ENCODE measurements at places on chromosomes 4 and X. TPM values are rescaled to one million over a fixed set of nuclear protein-coding genes. Genes with fewer than 3 reads are reported as not detected.
A peak's percentile ranks its signal among the peaks of the same experiment; 100 is the strongest.

The CSN1S1 gene
- total RNA-seq = not detected

The PRSS12 gene
- 59.9 TPM for total RNA-seq

The UTP14A gene
- 17.5 TPM for total RNA-seq

The SLIT2 gene
- total RNA-seq = 12.6 TPM

The UBA1 gene
- 75.2 TPM for total RNA-seq

The UGT2A1 gene
- total RNA-seq = not detected

The SMIM31 gene
- not detected for total RNA-seq

The CLTRN gene
- 0.26 TPM for total RNA-seq

The SPIN2B gene
- 8.0 TPM for total RNA-seq

The EMD gene
- 23.4 TPM for total RNA-seq

The ELF2 gene
- 42.6 TPM for total RNA-seq

The NLGN3 gene
- total RNA-seq = 0.83 TPM

The UXT gene
- 143 TPM for total RNA-seq

The FOXR2 gene
- total RNA-seq = not detected

The IL15 gene
- 14.9 TPM for total RNA-seq

GRCh38 chr4:76757418-76757939 lies 140.5 kb downstream of the SOWAHB start:
- H3K4me1 ChIP-seq = peaks cover 40% of the 10 kb centered on the region
- no peak for DNase-seq
- H3K27ac ChIP-seq = peak overlapping the region; percentile 51
- no peak overlapping the region for H3K4me3 ChIP-seq
- H3K27me3 ChIP-seq = no peaks in the 10 kb centered on the region
- H3K36me3 ChIP-seq = peaks cover 17% of the 10 kb centered on the region

- no peaks in the 10 kb centered on the region for H3K27me3 ChIP-seq
- H3K36me3 ChIP-seq = no peaks in the 10 kb centered on the region
- H3K27ac ChIP-seq = peak overlapping the region; percentile 22
- peaks cover 9% of the 10 kb centered on the region for H3K4me1 ChIP-seq
- H3K4me3 ChIP-seq = no peak overlapping the region
These were observed 13.8 kb downstream of the GALNT7 start for GRCh38 chr4:173182403-173182802.

- H3K27ac ChIP-seq = no peak overlapping the region
- no peaks in the 10 kb centered on the region for H3K27me3 ChIP-seq
- no peak overlapping the region for H3K4me3 ChIP-seq
- no peak for DNase-seq
- no peaks in the 10 kb centered on the region for H3K36me3 ChIP-seq
These were observed 79.4 kb downstream of the ABLIM2 start for GRCh38 chr4:8079031-8079885.

DNA sequence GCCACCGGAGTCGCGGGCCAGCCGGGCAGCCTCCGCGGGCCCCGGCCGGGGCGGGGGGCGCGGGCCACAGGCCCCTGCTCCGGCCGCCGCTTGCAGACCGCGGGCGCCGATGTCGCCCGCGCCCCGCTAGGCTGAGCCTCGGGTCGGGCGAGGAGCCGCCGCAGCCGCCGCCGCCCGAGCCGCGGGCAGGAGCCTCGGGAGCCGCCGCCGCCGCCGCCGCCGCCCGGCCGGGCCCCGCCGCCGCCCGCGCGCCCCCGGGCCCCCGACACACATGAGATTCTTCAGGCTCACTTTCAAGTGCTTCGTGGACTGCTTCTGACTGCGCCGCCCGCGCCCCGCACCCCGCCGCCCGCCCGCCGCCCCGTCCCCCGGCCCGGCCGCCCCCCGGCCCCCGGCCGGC lies 345 bp downstream of the SLC6A8 start:
- H3K27ac ChIP-seq = no peak overlapping the region
- no peak overlapping the region for H3K4me3 ChIP-seq
- H3K27me3 ChIP-seq = no peaks in the 10 kb centered on the region
- no peaks in the 10 kb centered on the region for H3K36me3 ChIP-seq

DNA sequence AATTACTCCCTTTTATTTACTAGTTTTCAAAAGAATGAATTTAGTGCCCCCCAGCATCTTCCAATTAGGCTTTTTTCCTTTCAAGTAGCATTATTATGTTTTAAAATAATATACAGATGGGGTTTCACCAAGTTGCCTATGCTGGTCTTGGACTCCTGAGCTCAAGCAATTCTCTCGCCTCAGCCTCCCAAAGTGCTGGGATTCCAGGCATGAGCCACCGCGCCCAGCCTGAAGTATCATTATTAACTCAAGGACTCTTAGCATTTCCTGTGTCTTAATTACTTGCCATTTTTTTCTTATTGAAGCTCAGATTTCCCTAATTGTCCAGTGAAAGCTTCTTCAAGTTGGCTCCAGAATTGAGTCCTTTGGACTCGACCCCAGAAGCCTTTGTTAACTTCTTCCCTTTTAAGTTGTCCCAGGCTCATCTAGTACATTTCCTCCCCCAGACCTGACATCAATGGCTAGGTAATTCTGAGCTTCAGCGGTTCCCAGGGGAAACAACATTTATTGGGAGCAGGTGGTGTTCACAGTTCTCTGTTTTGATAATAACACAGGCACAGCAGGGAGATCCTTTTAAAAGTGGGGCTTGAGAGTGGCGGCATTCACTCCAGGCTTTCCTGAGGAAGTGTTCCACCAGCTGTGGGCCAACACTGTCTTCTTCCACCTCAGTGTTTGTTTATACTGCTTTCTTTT lies 10.0 kb downstream of the SAT1 start:
- no peak overlapping the region for H3K4me3 ChIP-seq
- H3K27me3 ChIP-seq = no peaks in the 10 kb centered on the region
- H3K36me3 ChIP-seq = no peaks in the 10 kb centered on the region
- no peak overlapping the region for H3K27ac ChIP-seq

GRCh38 chrX:44042116-44042515 lies 68.9 kb upstream of the NDP start:
- DNase-seq = peak; percentile 19
- no peaks in the 10 kb centered on the region for H3K27me3 ChIP-seq
- no peaks in the 10 kb centered on the region for H3K36me3 ChIP-seq
- H3K27ac ChIP-seq = no peak overlapping the region
- no peaks in the 10 kb centered on the region for H3K4me1 ChIP-seq

GRCh38 chrX:37599729-37600128 lies 28.3 kb downstream of the LANCL3 start:
- no peaks in the 10 kb centered on the region for H3K4me1 ChIP-seq
- H3K27me3 ChIP-seq = no peaks in the 10 kb centered on the region
- no peak for DNase-seq
- no peak overlapping the region for H3K4me3 ChIP-seq

- no peak overlapping the region for H3K4me3 ChIP-seq
- H3K36me3 ChIP-seq = no peaks in the 10 kb centered on the region
- H3K27me3 ChIP-seq = peaks cover 4% of the 10 kb centered on the region
- no peak overlapping the region for H3K27ac ChIP-seq
- DNase-seq = no peak
These were observed 83.8 kb downstream of the EGF start for GRCh38 chr4:109996526-109996925.

DNA sequence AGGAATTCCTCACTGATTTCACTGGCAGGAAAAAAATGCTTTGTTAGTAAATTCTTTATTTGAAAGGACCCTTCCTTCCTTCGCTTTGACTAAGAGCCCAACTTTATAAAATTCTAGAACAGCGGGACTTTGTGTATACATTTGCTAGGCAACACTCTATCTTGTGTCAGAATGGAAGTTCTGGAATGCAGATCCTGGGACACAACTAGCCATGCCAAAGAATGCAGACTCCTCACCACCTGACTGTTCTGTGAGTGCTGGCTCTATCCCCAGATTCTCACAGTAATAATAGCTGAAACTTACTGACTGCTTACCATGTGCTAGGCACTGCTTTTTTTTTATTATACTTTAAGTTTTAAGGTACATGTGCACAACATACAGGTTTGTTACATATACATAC lies 73.3 kb upstream of the ZDHHC15 start:
- DNase-seq = peak; percentile 54
- no peaks in the 10 kb centered on the region for H3K36me3 ChIP-seq
- no peaks in the 10 kb centered on the region for H3K27me3 ChIP-seq
- no peaks in the 10 kb centered on the region for H3K4me1 ChIP-seq
- H3K4me3 ChIP-seq = no peak overlapping the region

- H3K27ac ChIP-seq = no peak overlapping the region
- no peaks in the 10 kb centered on the region for H3K36me3 ChIP-seq
- H3K27me3 ChIP-seq = no peaks in the 10 kb centered on the region
- H3K4me3 ChIP-seq = no peak overlapping the region
These were observed 1958.6 kb downstream of the C4orf33 start for GRCh38 chr4:131054489-131055019.

DNA sequence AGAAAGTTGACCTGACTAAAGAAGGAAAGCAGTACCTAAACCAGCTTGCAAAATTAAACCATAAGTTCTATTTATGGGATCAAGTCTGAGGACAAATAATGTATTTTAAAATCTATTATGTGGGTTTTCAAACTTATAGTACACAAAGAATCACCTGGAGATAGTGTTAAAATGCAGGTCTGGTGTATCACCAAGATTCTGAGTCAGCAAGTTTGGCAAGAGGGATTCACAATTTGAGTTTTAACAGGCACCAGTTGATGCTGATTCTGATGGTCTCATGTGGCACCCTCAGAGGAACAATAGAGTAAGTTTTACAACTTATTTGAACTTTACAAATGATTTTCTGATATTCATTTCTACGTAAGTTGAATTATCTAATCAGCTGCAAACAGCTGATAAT lies 9.1 kb upstream of the STATH start:
- DNase-seq = no peak
- H3K4me3 ChIP-seq = no peak overlapping the region
- no peak overlapping the region for H3K27ac ChIP-seq

- H3K36me3 ChIP-seq = no peaks in the 10 kb centered on the region
- H3K4me1 ChIP-seq = no peaks in the 10 kb centered on the region
- no peaks in the 10 kb centered on the region for H3K27me3 ChIP-seq
- DNase-seq = peak; percentile 1
- H3K4me3 ChIP-seq = no peak overlapping the region
- no peak overlapping the region for H3K27ac ChIP-seq
These were observed 328.5 kb upstream of the AGA start for GRCh38 chr4:177770776-177771175.

DNA sequence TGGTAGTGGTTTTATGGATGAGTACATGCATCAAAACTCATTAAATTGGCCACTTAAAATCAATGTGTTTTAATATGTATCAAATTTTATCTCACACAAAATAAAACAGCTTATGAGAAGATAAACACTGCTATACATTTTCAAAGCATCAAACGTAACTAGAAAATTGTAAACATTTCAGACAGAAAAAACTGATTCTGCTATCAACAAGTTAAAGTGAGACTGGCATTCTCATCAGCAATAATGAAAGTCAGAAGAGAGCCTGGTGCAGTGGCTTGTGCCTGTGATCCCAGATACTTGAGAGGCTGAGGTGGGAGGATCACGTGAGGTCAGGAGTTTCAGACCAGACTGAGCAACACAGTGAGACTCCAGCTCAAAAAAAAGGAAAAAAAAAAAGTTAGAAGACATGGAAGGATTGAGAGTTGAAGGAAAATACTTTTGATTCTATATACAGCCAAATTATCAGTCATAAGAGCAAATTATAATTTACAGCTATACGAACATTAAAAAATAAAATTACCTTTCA lies 2.9 kb downstream of the TBCK start:
- peaks cover 8% of the 10 kb centered on the region for H3K4me1 ChIP-seq
- no peak for DNase-seq
- H3K4me3 ChIP-seq = no peak overlapping the region
- no peaks in the 10 kb centered on the region for H3K36me3 ChIP-seq
- H3K27ac ChIP-seq = peak overlapping the region; percentile 32

DNA sequence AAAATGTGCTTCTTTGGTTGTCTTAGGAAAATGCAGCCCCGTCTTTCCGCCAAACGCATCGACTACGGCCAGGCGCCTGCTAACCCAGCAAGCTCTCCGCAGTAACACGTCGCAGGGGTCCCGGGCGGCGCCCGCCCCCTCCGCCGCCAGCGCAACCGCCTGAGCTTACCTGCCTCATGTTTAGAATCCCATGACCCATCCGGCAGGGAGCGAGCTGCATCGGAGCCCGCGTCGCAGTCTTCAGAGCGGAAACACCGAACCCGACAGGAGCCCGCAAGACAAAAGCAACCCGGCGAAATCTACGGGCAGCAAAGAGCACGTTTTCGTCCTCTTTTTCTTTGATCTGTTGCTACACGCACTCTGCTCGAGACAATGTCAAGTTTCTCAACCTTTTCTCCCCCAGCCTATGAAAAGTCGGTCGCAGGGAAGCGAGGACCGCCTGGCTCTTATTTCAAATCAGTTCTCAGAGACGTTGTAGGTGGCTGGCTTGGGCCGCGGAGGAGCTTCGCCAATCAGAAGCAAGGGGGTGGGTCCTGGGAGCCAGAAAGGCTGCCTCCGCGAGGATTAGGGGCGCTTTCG lies at the start of gene MID1:
TSS of gene MID1 (minus strand) at position 465 of the 579 bp plus-strand sequence. CDS start 53,038 bp downstream, outside the sequence.
- peak within 1 kb of the TSS; percentile 58 for H3K27ac ChIP-seq
- no peaks in the 10 kb centered on the region for H3K4me1 ChIP-seq
- no peaks in the 10 kb centered on the region for H3K36me3 ChIP-seq
- peak; percentile 83 for DNase-seq

- no peaks in the 10 kb centered on the region for H3K27me3 ChIP-seq
- no peak overlapping the region for H3K4me3 ChIP-seq
- DNase-seq = no peak
- H3K36me3 ChIP-seq = no peaks in the 10 kb centered on the region
These were observed 219.6 kb downstream of the DKK2 start for GRCh38 chr4:106816496-106816895.

DNA sequence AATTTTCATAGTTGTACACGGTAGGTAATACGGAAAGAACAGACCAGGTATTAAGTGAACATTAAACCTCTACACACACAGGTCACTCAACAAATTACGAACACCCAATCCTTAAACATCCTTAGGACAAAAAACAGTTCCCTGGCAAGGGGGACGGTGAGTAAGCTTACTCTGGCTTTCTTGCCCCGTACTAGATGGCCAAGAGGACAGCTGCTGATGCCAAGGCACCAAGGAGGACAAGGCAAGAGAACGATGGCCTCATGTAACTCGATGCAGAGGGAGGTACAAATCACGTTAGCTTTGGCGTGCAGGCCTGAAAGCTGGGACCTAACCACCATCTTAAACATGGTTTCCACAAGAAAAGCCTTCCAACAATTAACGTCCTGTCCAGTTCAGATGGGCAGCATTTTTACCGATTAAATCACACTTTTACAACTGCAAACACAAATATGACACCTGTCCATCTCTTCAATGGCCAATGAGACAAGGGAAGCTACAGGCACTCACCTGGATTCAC lies 23.7 kb downstream of the FAT1 start:
- H3K27ac ChIP-seq = peak overlapping the region; percentile 55
- no peaks in the 10 kb centered on the region for H3K27me3 ChIP-seq
- H3K36me3 ChIP-seq = peaks cover 5% of the 10 kb centered on the region
- no peak for DNase-seq

DNA sequence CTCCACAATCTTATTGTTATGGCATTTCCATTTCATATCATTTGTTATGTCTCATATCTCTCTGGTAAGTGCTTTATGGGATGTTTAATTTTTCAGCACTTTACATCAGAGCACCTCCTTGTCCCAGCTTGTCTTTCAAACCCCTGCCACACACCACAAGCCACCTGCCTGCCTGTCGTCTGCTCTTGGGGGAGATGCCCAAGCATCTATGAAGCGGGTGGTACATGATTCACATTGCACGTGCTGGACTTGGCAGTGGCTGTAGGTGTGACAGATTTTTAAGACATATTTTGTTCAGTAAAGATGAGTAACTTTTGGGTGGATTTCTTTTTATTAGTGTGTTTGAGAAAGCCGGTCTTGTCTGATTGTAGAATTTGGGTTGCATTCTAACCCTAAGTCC lies 14.2 kb upstream of the SPATA4 start:
- H3K4me1 ChIP-seq = no peaks in the 10 kb centered on the region
- H3K27ac ChIP-seq = no peak overlapping the region
- H3K27me3 ChIP-seq = no peaks in the 10 kb centered on the region
- DNase-seq = no peak
- no peaks in the 10 kb centered on the region for H3K36me3 ChIP-seq
- no peak overlapping the region for H3K4me3 ChIP-seq
